Thoracic aorta endothelial cell (primary cell): ENCODE measurements at places on chromosomes 12 and 14. TPM values are rescaled to one million over a fixed set of nuclear protein-coding genes. Genes with fewer than 3 reads are reported as not detected.

Gene PMCH
- 0.36 and 1.9 TPM in 2 replicates for total RNA-seq

Gene LALBA
- total RNA-seq: not detected in 2 replicates

Gene NRXN3
- total RNA-seq: 0.22 and 0.27 TPM in 2 replicates

Gene SERPINA1
- total RNA-seq: 0.13 TPM in 1 of 2 replicates, not detected in the other

Gene KRT7
- 206 and 443 TPM in 2 replicates for total RNA-seq

Gene RAB35
- 32.6 and 40.3 TPM in 2 replicates for total RNA-seq

Gene MBIP
- total RNA-seq: 15.1 and 16.0 TPM in 2 replicates

Gene SYNDIG1L
- not detected in 2 replicates for total RNA-seq

Gene HOXC10
- total RNA-seq: not detected in 2 replicates

Gene KLRK1
- not detected in 2 replicates for total RNA-seq

Gene COX14
- total RNA-seq: 29.4 and 30.9 TPM in 2 replicates

Gene RND1
- 0.57 and 1.5 TPM in 2 replicates for total RNA-seq

Gene ACACB
- total RNA-seq: 2.0 and 5.4 TPM in 2 replicates

Gene RPGRIP1
- not detected in 2 replicates for total RNA-seq

Gene OR4E2
- not detected in 2 replicates for total RNA-seq

Gene KRT85
- total RNA-seq: not detected in 2 replicates

Gene MGST1
- 41.6 and 137 TPM in 2 replicates for total RNA-seq

Gene SLC4A8
- 5.2 and 5.5 TPM in 2 replicates for total RNA-seq
